ENCODE measurements at places on chromosomes 6 and 20.

GRCh38 chr20:38139977-38140753 is 24.9 kb downstream of the TGM2 start:
- no peak for DNase-seq

- no peak for DNase-seq
These were observed 1.6 kb downstream of the DSP start for GRCh38 chr6:7542874-7543624.

DNA sequence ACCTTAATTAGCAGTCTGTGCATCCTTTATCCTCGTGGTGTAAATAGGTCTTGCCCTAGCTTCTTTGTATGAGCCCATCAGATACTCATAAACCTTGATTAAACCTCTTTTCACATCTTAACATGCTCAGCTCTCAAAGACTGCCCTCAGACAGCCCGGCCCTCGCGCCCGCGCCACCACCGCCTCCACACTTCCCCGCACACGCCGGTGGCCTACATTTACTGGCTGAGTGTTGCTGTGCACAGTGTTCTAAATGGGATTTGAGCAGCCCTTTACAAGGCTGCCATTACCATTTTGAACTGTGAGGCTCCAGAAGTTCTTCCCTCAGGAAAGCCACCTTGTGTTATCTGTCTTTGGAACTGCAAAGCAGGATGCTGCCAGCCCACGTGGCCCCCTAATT is 63.0 kb upstream of the INSM1 start:
- DNase-seq, result no peak

DNA sequence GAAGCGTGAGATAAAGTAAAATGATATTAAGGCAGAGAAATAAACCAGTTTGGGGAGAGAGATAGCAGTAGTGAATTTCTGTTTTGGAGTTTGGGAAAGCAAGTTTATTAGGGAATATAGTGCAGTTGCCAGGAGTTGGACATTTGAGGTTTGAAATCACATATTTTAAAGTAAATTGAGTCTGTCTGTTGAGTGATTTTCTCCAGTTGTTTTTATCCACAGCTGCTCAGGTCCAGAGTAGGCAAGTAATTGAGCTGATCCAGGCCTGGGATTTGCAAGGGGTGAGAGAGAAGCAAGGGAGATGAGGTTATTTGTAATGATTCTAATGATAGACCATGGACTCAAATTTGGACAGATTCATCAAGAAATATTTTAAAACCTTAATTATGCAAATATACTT is 481.9 kb downstream of the UTRN start:
- no peak for DNase-seq

DNA sequence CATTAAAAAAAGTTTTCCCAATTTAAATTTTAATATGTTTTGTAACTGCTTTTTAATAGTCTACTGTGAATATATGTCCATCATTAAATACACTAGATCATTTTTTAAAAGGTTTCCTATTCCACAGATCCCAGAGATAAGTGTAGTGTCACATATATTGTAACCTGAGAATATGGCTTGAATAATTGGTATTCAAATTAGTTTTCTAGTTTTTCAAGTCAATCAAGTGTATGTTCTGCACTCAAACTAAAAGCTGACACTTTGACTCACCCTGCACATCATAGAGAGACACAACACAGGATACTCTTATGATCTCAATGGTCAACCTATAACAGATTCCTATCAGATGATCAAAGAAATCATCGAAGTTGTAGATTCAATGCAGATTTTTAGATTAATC is 49.1 kb downstream of the ZHX3 start:
- no peak for DNase-seq

GRCh38 chr6:31489086-31489485 is 8.9 kb upstream of the MICB start:
- no peak for DNase-seq

DNA sequence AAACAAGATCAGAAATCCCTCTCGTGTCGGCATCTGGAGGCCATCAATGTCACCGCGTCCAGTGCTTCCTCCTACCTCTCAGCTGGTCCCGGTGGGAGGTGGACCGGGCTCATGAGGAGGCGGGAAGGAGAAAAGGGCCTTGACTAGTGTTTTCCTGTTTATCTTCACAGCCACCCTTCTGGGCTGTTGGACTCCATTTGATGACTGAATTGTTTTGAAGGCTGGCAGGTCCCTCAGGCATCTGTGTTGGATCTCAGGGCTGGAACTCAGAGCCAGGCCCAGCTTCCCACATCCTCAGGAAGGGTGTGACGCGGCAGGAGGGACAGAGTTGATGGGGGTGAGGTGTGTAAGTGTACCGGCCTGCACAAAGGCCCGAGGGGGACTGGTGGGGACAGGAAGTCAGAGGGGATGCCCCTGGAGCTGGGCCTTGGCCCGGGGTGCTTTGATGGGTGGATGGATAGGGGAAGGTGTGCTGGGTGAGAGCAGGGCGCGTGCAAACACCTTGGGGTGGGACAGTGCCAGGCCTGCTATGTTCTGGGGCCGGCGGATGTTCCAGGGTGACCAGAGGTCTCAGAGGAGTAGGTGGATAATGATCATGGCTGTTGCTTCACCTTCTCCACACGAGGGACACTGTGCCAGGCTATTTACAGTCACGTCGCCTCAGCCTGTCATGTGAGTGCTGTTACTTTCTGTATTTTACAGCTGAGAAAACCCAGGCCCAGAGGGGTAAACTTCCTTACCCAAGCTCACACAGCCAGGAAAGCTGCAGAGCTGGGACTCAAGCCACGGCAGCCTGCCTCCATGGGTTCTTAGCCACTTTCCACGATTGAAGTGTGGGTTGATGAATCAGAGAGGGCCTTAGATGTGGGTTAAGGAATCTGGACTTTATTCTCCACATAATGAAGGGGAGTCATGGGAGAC is 17.9 kb upstream of the CHMP4B start:
- no peak for DNase-seq

- DNase-seq, result no peak
These were observed 66.5 kb downstream of the DTNBP1 start for GRCh38 chr6:15596186-15596896.

DNA sequence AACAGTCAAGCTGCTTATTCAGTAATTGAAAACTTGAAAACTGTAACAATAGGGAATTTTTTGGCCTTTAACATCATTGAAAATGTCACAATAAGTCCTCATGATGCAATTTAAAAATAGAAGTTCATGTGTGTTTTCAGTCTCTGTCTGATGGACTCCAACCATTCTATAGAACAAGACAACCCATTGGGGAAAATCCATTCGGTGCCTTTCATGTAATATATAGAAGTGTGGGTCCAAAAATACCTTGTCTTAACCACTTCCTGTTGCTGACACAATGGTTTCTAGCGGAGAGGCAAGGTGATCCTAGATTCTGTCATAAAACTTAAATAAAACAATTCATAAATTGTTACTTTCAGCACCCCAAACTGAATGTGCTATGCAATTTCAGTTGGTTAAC is 1131.3 kb upstream of the MAP3K7 start:
- DNase-seq, result no peak

GRCh38 chr20:24665741-24666191 is 196.3 kb downstream of the SYNDIG1 start:
- DNase-seq, result no peak

All from HFF-Myc (cell line).